ENCODE measurements at places on chromosomes 11 and 22.

DNA sequence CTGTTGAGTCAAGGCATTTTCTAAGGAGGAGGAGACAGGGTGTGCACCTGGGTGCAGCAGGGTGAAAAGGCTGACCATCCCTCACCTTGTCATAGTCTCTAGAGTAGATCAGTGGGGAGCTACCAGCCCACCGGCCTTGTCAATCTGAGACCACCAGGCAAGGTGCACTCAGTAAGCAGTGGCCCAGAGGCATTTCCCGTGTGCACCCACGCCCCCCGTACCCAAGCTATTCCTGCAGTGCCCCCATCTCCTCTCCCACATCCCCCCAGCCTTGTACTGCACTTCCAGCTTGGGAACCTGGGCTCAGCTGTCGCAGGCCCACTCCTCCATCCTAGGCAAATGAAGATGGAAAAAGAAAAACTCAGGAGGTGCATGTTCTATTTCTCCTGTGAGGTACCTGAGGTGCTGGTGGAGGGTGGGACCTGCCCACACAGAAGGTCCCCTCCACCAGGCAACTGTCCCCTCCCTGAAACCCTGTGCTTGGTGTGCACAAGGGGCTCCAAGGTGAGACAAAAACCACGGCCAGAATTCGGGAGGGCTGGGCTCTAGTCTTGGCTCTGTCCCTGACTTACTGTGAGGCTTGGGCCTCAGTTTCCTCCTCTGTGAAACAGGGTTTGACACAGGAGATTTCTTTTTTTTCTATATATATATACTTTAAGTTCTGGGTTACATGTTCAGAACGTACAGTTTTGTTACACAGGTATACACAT lies 8.4 kb downstream of the P2RY2 start:
- DNase-seq = no peak

- DNase-seq = no peak
Observed at GRCh38 chr11:61406067-61406466, 13.7 kb downstream of the TMEM216 start.

DNA sequence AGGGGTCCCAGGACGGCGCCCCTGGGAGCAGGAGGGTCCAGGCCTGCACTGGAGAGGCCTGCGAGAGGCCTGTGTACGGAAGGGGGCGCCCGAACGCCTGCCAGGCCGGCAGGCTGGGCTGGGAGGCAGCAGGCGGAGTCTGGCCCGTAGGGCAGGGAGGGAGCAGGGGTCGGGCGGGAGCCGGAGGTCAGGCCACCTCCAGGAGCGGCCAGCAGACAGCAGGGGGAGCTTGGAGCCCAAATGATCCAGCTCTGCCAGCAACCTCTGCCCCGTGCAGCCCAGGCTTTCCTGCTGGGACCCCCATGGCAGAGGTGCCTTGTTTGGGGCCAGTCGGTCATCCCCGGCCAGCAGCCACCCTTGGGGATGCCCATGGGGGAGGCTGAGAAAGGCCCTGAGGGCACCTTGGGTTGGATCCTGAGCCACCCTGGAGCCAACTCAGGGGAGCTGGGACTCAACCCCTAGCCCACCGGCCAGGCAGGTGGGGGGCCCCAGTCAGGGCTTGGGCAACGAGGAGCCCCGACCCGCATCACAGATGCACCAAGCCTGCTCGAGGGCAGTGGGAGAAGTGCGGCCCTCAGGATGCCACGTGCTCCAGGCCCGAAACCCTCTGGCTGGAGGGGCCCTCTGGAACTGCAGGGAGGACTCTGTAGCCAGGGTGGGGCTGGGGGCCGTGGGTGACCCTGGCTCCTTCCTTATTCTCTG lies 9.6 kb upstream of the SYT8 start:
- no peak for DNase-seq

- no peak for DNase-seq
Observed at GRCh38 chr11:64065141-64065465, 29.4 kb downstream of the FLRT1 start.

- DNase-seq = no peak
Observed at GRCh38 chr22:43177479-43177878, 9.5 kb downstream of the TTLL12 start.

DNA sequence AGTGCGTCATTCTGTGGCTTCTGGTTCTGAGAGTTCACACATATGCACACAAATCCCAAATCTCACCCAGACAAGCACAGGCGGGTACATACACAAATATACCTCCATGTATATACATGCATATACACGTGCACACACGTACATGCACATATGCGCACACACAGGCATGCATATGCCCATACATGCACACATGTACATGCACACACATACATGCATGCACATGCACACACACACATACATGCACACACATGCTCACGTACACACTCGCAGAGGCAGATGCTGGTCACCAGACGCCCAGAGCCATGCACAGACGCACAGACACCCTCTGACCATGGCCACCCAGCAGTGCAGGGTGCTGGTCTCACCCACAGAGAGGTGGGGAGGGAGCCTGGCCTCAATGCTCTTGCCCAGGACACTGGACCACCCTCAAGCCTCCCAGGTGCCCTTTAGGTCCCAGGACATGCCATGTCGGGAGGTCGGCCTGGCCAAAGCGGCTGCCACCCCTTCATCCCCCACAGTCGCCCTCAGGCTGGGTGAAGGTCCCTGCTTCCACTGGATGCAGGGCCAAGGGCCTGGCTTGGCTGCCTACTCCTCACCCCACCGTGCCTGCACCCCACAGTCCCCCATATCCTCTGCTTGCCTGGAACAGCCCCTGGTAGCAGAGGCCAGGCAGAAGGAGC lies 9.5 kb downstream of the DUSP8 start:
- DNase-seq = no peak

DNA sequence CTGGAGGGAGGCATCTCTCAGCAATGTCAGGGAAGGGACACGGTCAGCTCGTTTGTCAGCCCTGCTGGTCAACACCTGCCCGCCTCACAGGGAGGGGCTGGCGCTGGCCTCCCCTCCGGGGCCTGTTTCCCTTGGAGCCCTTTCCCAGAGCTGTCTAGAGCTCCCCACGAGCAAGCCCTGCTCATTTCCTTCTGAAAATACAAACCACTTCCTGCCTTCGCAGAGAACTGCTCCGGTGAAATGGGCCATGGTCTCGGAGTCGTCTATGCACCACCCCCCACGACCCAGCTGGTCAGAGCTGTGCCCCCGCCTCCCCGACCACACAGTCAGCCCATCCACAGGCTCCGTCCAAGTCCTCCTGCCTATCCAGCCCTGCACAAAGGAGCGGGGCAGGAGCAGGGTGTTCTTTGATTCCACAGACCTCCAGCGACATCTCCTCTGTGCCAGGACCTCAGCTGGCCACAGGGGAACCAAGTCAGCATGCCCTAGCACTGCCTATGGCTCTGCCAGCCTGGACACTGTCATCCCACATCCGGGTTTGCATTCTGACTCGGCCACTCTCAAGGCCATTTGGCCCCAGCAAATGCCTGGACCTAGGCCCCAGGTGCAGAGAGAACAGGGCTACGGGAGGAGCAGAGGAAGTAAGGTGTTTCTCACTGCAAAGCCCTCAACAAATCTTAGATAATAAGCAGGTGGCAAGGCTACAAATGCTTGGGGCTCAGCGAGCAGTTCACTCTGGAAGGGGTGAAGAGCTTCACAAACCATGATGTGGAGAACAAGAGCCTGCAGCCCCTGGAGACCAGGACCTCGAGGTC lies 82.1 kb upstream of the WNT11 start:
- DNase-seq = no peak

DNA sequence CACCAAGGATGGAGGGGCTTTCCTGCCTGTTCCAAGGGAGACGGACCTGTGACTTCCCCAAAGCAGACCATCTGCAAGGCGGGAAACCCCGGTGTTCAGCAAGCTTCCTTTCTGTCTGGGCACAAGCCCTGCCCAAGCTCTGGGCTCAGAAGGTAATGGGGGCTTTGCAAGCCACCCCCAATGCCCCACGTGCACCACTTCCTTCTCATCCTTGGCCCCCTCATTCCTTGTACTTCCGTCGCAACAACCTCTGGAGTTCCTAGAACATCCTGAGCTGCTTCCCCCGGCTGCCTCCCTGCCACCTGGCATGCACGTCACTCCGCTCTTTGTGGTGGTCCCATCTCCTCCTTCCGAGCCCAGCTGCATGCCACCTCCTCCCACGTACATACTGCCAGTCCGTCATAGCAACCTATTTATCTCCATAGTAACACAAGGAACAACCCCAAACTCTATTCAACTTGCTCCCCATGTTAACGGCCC lies 3.9 kb downstream of the MYEOV start:
- DNase-seq = peak; percentile 81

DNA sequence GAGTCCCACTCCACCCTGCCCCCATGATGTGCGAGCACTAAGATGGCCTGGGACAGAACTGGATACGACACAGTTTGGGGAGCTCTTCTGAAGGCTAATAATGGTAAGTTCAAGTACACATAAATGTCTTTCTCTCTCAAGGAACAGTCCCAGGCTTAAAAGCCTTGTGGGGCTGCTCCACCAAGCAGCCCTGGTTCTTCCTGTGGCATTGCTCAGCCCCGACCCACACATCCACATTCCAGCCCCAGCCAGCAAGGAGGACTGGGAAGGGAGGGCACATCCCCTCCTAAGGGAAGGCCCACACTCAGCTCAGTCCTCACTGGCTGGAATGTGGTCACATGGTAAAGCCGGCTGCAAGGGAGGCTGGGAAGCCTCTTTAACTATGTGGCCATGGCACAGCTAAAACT lies 13.3 kb upstream of the MB start:
- no peak for DNase-seq

DNA sequence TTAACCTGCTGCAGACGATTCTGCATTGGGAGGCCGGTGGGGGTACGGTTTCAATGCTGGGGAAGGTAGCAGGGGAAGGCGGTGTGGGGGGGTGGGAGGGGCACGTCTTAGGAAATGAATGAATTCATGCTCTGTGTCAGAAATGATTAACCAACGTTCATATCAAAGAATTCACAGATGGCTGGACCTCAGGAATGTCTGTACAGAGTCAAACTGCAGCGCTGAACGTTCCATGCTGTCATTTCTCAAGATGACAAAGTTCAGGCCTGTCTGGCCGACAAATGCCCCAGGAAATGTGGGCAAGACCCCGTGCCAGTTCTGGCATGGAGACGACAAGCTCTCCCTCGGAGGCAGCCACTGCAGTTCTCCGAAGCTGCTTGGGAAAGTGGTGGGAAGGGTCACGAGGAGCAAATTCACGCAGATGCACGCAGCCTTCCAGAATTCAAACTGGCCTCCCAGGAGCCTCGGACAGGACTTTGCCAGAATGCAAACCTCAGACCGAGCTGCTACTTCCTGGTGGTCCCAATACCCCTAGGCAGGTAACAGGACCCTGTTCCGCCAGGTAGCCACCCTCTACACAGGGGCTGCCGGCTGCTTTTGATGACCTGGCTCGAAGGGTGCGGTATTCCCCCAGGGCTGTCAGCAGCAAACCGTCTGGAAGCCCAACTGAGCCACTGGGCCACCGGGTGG lies 81.5 kb downstream of the TRMU start:
- no peak for DNase-seq

- DNase-seq = no peak
Observed at GRCh38 chr11:19578871-19579270, 133.8 kb upstream of the NAV2 start.

GRCh38 chr11:37612146-37612545 lies 1014.1 kb upstream of the RAG2 start:
- DNase-seq = no peak

- DNase-seq = no peak
Observed at GRCh38 chr11:15910761-15911160, 445.6 kb downstream of the SOX6 start.

GRCh38 chr11:73225001-73225686 lies 7.1 kb downstream of the P2RY2 start:
- DNase-seq = no peak

- DNase-seq = no peak
Observed at GRCh38 chr11:46422588-46422987, 31.0 kb upstream of the CHRM4 start.

- no peak for DNase-seq
Observed at GRCh38 chr11:71440021-71440755, 8.0 kb downstream of the DHCR7 start.

DNA sequence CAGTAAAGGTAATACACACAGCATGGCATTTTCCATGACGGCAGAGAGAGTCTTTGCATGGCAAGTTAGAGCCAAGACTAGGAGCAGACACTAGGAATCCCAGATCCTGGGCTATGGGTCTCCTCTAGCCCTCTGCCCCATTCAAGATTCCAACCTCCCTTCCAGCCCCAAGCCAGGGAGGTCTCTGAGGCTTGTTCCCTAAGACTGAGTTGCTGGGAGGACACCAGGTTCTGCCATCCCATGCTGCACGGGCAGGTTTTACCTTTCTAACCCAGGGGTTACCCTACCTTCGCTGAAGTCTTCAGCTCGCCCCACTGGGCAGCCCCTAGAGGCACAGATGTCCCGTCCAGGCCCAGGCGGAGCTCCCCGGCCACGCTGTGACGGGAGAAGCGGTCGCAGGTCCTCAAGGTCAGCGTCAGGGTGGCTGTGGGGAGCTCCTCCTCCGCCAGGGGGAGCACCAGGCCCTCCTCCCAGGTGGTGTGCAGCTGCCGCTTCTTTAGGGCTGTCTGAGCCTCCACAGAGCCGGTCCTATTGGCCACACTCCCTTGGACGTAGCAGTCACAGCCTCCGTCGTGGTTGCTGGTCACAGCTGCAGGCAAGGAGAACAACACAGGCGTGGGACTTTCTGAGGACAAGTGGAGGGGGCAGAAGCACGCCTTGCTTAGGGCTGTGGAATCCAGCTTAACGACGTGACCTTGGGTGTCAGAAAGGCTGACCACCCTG lies 33.8 kb downstream of the SYT13 start:
- peak; percentile 17 for DNase-seq

DNA sequence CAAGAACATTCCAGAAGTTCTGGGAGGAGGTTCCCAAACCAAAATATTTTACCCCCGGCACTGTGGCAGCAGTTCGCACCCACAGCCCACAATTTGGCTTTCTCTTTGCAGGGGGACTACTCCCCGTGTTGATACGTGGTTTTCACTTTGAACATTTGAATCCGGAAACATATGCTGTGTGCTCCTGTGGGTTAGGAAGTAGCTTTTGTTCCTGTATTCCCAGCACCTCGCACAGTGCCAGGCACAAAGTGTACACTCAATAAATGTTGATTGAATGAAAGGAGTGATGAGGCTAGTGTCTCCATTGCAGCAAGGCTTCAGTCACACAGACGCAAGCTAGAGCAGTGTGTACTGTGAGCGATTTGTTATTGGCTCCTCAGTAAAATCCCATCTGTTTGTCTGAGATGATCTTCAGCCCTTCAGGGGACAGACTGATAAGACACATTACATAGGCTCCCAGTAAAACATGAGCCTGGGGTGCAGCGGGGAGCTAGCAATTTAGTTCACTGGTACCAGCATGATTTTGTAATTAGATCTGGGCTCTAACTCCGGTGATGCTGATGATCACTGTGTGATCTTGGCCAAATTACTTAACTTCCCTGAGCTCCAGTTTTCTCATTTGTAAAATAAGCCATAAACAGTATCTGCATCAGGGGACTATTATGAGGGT lies 2.2 kb downstream of the LAYN start:
- DNase-seq = no peak

GRCh38 chr22:22752556-22753477 lies 108.4 kb downstream of the GGTLC2 start:
- DNase-seq = no peak
